LoVo (cell line): ENCODE measurements at places on chromosomes 2 and 18.

- no peak for DNase-seq
Measured at GRCh38 chr2:127860130-127860529, 2.2 kb upstream of the POLR2D start.

- no peak for DNase-seq
Measured at GRCh38 chr2:71895320-71896161, 252.1 kb downstream of the CYP26B1 start.

- DNase-seq, result no peak
Measured at GRCh38 chr2:30622452-30622851, 175.4 kb downstream of the LCLAT1 start.

DNA sequence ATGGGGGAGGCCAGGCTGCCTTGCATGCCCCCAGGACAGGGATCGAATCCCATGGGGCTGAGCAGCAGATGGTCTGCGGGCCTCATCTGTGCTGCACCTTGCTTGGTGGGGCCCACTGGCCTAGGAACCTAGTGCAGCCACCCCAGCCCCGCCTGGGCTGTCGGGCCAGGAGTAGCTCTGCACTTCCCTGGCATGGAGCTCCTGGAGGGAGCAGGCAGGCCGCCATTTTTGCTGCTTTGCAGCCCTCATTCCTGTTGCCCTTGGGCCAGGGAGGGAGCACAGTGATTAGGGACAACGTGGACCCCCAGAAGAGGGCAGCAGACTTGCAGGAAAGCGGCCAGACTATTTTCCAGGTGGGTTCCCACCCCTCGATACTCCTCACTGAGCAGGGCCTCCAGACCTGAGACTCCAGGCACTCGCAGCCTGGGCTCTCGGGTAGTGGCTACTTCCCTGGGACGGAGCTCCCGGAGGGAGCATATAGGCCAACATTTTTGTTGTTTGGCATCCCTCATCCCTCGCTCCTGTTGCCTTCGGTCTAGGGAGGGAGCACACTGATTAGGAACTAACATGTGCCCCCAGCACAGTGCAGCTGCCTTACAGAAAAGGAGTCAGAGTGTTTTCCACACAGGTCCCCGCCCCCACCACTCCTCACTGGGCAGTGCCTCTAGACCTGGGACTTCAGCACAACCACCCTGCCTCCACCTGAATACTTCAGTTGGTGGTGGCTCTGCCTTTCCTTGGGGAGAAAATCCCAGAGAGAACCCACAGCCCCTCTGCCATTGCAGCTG lies 99.5 kb downstream of the MAIP1 start:
- DNase-seq, result no peak

GRCh38 chr2:99680946-99681345 lies 191.1 kb upstream of the REV1 start:
- DNase-seq, result no peak

DNA sequence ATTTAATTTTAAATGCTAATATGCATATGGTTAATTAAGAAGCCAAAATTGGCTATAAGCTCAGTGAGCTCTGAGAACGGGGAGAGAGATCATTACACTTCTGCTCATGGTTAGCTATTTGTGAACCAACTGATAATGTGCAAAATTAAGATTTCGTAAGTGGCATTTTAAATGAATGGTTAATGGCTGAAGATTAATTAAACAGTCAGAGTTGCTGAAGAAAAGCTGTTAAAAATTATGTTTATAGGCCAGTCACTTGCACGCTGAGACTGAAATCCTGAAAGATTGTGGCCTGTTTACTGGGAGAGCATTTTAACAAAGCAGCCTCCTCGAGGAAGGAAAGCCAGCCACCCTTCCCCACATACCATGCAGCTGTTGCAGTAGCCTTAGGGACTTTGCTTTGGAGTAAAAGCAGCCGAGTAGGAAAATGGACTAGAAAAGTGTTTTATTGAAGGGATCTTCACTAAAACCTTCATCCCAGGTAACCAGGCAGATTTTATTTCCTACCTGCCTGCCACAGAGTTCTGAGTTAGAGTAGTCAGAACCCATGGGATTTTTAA lies 218.8 kb upstream of the NRP2 start:
- DNase-seq, result no peak

- no peak for DNase-seq
Measured at GRCh38 chr2:117963446-117963845, 50.4 kb downstream of the CCDC93 start.

DNA sequence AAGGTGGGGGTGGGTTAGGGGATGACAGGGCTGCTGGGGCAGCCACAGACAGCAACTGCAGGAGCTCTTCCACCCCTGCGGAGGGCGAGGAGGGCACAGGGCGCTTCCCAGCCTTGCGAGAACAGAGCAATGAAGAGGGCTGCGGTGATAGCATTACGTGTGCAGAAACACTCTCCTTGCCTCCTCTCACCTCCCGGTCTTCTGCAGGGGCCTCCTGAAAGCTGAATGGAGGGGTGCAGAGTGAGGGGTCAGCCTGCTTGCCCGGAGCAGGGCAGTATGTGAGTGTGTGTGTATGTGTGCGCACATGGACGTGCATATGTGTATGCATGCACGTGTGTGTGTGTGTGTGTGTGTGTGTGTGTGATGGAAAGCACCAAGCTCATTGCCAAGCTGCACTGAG lies 29.5 kb upstream of the IL1R2 start:
- no peak for DNase-seq

- DNase-seq, result no peak
Measured at GRCh38 chr2:239252801-239253200, 148.0 kb downstream of the HDAC4 start.

- no peak for DNase-seq
Measured at GRCh38 chr2:36871068-36871707, 95.1 kb downstream of the STRN start.

DNA sequence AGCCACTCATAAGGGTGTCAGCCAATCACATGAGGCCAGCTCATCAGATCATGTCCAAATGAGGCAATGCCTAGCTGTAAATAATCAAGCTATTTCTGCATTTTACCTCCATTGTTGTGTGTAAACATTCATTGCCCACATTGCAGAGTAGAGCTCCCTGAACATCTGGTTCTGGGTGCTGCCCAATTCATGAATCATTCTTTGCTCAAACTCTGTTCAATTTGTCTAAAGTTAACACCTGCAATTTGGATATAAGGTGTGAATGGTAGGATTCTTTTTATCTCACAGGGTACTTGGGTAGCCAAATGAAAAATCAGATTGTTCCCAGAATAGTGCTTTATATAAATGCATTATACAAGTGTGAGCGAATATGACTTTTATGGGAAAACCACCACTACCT lies 345.5 kb upstream of the NT5C1B start:
- DNase-seq, result no peak

DNA sequence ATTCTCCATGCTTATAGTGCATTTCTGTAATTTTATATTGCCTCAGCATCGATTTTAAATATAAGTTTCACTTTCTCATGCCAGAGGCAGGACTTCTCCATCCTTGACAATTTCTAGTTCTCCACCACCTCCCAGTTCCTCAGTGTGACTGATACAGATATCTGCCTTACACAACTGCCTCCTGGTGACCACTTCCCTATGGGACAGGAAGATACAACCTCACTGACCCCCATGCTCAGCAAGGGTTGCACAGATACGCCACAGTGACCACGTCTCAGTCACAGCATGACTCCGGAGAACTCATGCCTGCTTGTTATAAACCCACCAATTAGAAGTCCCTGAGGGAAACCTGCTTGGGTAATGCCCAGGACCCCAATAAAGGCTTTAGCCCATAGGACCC lies 284.0 kb upstream of the MC4R start:
- no peak for DNase-seq

- peak; percentile 84 for DNase-seq
Measured at GRCh38 chr2:240579771-240580614, 6.5 kb upstream of the CAPN10 start.

DNA sequence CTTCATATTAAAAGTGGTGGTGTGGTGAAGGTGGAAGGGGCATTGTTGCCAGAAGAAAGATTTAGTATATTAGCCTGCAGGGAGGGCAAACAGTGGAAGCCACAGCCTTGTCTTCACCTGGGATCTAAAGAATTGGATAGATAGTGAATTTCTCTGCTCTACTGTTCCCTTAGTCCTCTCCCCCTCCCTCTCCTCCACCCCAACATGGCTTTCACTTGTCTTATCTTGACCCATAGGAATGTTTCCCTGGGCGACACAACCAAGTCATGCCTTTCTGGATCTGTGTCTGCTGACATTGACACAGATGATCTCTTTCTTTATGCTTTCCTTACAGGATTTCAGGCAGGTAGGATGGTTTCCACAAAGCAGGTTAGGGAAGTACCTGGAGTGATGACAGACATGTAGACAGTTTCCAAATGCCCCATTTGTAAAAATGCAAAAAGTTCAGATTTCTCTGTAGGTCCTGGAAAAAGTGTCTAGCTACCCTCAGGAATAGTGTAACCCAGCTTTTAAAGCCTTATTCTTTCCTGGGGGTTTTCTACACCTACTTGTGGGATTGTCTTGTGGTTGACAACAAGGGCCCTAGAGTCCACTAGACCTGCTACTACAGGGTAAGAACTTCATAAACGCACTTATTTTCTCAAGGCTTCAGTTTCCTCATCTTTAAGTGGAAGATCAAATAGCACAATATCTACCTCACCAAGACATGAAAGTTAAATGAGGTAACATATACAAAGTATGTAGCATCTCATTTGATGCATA lies 184.2 kb upstream of the SP5 start:
- DNase-seq, result no peak

GRCh38 chr2:116676776-116677175 lies 1137.7 kb upstream of the DDX18 start:
- no peak for DNase-seq

DNA sequence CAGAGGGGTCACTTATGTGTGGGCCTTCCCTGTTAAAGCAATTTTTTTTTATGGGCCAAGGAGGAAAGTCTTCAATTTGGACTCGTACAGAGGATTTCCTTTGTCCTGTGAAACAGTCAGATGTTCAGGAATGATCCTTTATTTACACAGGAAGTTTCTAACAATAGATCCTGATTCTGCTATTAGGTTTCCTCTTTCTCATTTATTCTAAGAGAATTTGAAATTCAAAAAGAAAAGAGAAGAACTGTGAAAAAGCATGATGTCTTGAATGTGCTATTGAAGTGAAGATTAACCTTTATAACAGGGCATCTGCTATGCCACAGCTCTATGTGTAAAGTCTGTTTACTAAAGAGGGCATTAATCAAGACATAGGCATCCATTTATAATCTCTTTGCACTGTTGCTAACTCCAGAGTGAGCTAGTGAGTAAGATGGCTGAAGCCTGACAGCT lies 105.3 kb upstream of the FAM98A start:
- no peak for DNase-seq

DNA sequence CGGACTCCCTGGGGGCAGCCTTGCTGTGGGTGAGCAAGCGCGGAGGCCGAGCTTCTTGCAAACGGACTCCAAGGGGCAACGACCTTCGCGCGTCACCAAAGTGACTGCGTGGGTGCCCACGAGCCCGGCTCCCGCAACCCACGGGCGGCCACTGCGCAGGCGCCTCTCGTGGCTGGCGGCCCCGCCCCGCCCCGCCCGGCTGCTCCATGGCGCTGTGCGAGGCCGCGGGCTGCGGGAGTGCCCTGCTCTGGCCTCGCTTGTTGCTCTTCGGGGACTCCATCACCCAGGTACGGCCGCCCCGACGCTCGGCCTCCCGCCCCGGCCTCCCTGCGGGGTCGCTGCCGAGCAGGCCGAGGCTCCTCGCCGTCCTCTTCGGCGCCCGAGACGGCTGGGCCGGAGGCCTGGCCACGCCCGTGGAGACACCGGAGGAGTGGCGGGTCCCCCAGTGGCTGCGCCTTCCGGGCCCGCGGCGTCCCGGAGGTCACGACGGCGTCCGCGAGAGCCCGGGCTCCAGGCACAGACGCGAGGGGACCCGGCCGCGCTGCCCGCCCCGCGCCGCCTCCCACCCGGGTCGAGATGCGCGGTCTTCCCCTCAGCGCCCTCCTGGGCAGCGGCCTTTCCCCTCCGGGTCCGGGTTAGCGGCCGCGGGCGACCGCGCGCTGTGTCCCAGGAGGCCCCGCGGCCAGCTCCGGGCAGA lies at the start of gene IAH1:
TSS of gene IAH1 (plus strand) at position 191 of the 697 bp plus-strand sequence. CDS start at position 207, 16 bp downstream.
- DNase-seq, result peak; percentile 64

DNA sequence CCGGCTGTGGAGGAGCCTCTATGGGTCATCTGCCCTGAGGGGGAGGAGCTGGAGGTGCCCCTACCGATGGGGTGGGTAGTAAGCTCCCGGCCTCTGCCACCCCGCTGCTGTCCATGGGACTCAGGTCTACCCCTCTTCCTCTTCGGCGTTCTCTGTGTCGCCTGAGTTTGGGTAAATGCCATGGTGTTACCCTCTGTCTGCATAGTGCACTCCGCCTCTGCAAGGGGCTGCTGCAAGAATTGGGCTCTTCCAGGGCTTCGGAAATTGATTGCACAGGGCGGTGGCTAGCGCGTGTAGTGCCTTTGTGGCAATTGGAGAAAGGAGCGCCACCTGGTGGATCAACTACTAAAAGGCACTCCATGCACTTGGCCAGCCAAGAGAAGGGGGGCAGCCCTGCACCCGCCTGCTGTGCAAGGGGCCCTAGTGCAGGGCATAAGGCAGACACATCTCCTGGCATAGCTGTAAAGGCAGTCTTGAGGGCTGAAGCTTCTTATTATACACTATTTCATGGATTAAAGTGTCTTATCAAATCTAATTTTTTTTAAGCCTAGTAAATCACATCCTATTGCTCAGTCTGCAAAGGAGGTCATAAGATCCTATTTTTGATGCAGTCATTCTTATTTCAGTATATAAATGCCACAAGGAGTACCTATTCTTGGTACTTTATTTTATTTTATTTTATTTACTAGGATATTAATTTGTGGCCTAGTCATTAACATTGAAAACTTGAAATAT lies 308.9 kb downstream of the PDE11A start:
- DNase-seq, result peak; percentile 69

- DNase-seq, result no peak
Measured at GRCh38 chr2:27863146-27863545, 27.0 kb downstream of the RBKS start.

GRCh38 chr2:56510610-56511009 lies 326.8 kb downstream of the CCDC85A start:
- no peak for DNase-seq

- no peak for DNase-seq
Measured at GRCh38 chr2:88187927-88188326, 17.8 kb downstream of the THNSL2 start.

- DNase-seq, result no peak
Measured at GRCh38 chr2:88693911-88694414, 2.5 kb downstream of the RPIA start.

- DNase-seq, result no peak
Measured at GRCh38 chr18:35979112-35979511, 6.6 kb downstream of the RMP24 start.

GRCh38 chr2:206562375-206562774 lies 79.9 kb upstream of the FAM237A start:
- no peak for DNase-seq

GRCh38 chr2:152466041-152466440 lies 131.1 kb downstream of the FMNL2 start:
- DNase-seq, result peak; percentile 56
